ENCODE measurements at places on chromosomes 1 and 21.

- no peak for DNase-seq
Observed at GRCh38 chr1:203300441-203301330, 4.6 kb upstream of the BTG2 start.

- no peak for DNase-seq
Observed at GRCh38 chr1:212979340-212980122, 29.2 kb downstream of the VASH2 start.

- peak; percentile 16 for DNase-seq
Observed at GRCh38 chr1:95117207-95118066, at the start of gene TLCD4. TSS of gene TLCD4 (plus strand) at chr1:95117355. CDS start at chr1:95143902, 26,547 bp downstream.

- DNase-seq: peak; percentile 84
Observed at GRCh38 chr1:47437447-47438164, at the start of gene FOXD2. TSS of gene FOXD2 (plus strand) at chr1:47438044. CDS start at chr1:47438136, 92 bp downstream.

DNA sequence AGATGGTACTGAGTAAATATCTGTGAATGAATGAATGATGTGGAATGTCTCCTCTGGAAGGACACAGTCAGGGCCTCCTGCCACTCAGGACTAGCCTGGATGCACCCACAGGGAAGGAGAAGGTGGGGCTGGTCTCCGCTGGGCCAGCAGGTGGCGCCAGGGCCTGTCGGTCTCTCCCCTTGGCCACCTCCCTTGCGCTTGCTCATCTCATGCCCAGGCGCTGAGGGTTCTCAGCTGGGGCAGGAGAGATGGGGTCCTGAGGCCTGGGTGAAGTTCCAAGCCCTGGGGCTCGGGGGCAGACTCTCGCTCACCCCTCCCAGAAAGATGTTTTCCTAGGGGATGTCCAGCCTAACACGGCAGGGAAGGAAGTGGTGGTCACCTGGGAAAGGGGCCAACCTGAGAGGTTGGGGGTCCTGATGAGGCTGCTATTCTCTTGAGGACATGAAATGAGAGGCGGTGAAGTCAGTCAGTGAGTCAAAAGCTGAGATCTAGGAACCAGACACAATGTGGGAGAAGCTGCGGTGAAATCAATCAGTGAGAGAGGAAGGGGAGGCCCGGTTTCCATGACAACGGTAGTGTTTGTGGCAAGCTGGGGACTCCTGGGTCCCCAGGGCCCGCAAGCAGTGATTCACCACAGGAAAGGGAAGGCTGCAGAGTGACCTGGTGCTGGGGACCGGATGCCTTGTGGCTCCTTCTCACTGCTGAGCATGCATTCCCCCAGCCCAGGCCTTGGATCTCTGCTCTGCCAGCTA lies 14.6 kb upstream of the MEX3A start:
- DNase-seq: peak; percentile 88

- DNase-seq: no peak
Observed at GRCh38 chr1:225771661-225772322, 5.8 kb upstream of the SRP9 start.

- DNase-seq: no peak
Observed at GRCh38 chr1:111062624-111063023, 77.3 kb downstream of the DRAM2 start.

DNA sequence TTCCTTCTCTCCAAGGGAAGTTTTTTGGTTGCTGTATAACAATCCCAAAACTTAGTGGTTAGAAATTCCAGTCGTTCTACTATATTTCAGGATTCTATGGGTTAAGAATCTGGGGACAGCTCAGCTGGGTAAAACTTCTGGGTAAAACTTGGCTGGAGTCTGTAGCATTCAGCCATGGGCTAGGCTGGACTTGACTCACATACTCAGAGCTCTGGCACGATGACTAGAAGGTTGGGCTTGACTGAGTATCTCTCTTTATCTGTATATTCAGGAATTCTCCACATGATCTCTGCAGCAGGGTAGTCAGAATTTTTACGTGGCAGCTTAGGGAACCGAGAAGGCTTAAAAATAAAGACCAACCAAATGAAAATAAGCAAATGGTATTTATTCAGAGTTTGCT lies 28.2 kb upstream of the HRNR start:
- peak; percentile 11 for DNase-seq

- DNase-seq: no peak
Observed at GRCh38 chr1:9265037-9265436, 27.7 kb upstream of the SPSB1 start.

DNA sequence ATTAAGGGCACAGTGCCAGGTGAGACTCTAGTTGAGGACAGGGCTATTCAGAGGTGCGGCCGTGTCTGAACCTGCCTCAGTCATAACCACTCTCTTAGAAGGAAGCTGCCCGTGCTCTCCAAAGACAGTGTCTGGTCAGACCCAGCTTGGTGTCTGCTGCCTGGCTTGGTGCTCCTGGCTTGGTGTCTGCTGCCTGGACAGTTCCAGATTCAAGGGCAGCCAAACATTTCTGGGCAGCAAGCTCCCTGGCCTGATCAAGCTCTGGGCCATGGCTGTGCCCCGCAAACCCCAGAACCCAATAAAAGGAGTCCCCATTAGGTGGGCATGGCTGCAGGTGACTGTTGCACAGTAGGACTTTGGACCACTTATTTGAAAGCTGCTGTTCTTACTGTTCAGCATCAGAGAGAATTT lies 27.7 kb downstream of the NEK2 start:
- no peak for DNase-seq

GRCh38 chr21:41371685-41372030 lies 9.8 kb downstream of the MX2 start:
- DNase-seq: no peak

DNA sequence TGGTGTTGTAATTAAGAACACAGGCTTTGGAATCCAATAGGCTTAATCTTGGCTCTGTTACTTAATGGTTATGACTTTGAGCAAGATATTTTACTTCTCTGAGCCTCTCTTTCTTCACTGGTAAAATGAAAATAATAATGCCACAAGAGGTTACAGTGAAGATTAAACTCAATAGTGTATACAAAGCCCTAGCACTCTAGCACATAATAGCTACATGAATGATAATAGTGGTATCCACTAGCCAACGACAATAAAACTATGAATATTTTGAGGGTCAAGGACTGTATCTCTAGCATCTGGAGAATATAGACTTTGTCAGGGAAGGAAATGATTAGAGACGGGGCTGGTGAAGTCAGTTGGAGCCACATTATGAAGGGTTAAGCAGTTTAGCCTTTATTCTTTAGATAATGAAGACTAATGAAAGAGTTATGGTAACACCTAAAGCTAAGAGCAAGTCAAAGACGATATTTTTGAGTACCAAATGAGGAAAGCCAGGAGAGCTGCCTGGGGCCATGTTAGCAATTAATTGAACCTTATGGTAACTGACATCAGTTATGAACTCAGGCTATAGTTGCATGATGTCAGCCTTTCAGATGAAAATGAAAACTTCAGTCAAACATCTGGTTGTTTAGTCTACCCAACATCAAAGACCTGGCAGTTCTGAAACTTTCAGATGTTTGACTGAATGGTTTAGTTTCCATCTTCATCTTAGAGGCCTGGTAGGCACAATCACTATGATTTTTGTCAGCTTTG lies 32.8 kb upstream of the RNF11 start:
- no peak for DNase-seq

DNA sequence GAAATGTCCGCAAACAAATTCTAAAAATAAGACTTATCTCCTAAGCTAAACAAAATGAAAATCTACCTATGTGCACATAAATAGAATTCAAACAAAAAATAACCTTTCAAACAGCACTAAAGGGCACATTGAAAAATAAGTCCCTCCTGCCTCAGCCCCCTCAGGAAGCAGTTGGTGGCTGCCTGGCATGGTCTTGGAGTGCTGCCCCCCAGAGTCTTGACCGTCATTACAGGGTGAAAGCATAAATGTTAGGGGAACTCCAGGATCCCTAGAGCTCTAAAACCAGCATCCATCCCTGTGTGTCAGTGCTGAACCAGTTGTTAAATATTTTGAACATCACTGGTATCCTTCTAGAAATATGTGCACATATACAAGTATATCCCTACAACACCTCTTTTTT lies 6.5 kb upstream of the NPL start:
- DNase-seq: no peak

DNA sequence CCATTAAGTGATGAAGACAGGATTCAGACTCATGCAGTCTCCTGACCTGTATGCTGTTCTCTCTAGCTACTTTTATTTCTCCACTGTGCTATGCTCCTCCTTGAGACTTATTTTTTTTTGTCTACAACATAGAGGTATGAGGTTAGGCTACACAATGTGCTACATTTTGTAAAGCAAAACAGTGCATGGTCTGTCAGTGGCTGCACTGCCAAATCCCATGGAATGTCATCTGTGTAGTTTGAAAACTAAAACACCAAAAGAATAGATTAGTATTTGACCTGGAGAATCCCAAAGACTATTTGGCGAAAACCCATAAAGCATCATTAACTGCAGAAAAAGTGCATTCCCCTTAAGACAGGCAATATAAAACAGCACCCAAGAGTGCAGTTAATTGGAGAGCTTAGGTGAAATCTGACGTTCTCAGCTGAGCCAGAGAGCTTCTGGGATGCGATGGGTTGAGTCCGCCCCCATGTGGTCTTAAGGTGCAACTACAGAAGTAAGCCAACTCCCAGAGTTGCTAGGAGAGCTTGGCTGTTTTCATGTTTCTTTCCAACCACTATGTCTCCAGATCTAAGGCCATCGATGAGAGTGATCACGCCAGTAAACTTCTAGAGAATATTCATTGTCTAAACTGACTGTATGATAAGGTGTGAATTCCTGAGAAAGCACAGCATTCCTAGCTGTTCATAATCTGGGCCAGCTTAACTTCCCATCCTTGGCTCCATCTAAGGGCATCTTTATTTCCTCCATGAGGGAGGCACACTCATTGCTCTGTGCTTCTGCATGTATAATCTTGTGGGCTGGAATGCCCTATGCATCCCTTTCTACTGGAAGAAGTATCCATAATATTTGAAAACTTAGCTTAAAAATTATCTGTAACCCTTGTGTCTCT lies 20.7 kb upstream of the CYP2J2 start:
- peak; percentile 86 for DNase-seq

DNA sequence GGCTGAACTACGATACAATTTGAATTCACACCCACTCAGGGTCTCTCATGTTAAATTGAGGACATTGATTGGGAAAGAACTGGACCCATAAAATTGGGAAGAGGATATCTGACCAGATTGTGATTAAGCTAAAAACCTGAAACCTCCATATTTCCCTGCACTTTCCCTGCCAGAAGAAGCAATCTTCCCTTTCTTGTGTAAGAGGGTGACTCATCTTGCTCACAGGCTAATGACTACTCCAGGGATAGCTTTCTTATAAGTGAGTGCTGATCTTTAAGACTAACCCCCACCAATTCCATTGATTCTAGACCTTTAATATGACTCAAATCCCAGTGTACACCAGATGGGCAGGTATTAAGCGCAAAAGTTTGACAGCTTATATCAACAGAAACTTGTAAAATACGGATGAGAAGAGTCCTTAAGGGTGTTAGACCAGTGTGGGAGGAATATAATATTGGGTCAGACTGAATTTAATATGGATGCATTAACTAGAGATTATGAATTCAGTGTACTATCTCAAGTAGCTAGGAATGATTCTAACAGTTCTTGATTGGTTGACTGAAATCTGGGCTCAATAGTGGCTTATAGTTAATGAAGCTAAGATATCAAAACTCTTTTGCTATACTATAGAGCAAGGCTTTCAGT lies 12.1 kb upstream of the SGIP1 start:
- peak; percentile 86 for DNase-seq

DNA sequence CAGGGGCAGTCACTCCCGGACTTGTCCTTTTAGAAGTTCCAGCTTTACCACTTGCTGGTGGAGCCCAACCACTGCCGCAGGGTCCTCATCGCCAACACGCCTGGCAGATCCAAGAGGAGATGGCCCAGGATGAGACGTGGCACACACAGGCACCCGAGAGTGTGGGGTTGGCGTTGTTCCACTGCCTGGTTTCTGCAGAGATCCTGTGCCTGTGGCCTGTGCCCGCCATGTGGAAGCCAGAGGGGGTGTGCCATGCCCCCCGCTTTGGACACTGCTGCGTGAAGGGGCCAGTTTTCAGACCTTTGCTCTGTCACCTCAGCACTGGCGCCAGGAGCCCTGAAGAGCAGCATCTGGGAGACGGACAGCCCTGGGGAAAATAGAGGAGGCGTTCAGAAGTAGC lies 10.8 kb downstream of the CD46 start:
- no peak for DNase-seq

DNA sequence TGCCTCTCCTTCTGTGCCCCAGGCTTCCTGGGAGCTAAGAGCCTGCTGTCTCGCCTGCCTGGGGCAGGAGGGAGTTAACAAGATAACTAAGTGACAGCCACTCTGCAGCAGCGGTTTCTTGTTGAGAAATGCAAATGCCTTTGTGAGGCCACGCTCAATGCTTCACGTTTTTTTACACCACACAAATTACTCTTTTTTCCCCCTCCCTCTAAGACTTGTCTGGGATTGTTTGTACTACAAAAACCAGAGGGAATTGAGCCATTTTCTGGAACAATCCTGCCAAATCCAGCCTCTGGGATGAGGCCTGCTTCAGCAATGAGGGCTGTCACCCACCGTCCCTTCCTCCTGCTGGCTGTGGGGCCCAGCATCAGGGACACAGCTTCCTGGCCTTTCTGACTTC lies 119.6 kb downstream of the ACTL8 start:
- peak; percentile 78 for DNase-seq

- peak; percentile 34 for DNase-seq
Observed at GRCh38 chr1:154326546-154327465, 1.5 kb downstream of the ATP8B2 start.

GRCh38 chr1:110106013-110106941 lies 6.0 kb upstream of the UBL4B start:
- DNase-seq: peak; percentile 84

GRCh38 chr1:101364370-101365120 lies 127.7 kb downstream of the S1PR1 start:
- no peak for DNase-seq

GRCh38 chr1:151612501-151613281 lies 841 bp downstream of the SNX27 start:
- peak; percentile 34 for DNase-seq

GRCh38 chr21:42250422-42251403 lies 31.8 kb downstream of the ABCG1 start:
- no peak for DNase-seq

- DNase-seq: peak; percentile 1
Observed at GRCh38 chr1:33719771-33720670, 143.9 kb upstream of the HMGB4 start.

DNA sequence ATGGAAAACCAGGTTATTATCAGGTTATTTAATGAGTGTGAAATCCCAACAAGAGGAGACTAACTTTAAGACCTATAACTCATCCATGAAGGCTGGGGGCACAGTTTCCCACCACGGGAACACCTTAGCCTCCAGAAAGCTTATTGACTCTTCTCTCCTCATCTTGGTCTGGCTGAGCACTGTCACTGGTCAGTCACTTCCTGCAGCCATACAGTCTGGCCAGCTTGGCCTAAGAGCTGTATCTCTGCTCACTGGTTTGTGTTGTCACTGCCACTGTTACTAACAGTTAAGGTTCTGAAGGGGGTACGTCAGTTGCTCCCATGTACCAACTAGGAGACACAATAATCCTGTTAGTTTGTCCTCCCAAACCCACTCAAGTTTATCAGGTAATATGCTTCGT lies 16.7 kb upstream of the DDAH1 start:
- no peak for DNase-seq

- DNase-seq: no peak
Observed at GRCh38 chr1:210605099-210605498, 276.4 kb downstream of the HHAT start.

- no peak for DNase-seq
Observed at GRCh38 chr1:199959033-199959774, 68.3 kb upstream of the NR5A2 start.

Measured in choroid plexus epithelial cell (primary cell).